ENCODE measurements at places on chromosomes 2 and 18.

DNA sequence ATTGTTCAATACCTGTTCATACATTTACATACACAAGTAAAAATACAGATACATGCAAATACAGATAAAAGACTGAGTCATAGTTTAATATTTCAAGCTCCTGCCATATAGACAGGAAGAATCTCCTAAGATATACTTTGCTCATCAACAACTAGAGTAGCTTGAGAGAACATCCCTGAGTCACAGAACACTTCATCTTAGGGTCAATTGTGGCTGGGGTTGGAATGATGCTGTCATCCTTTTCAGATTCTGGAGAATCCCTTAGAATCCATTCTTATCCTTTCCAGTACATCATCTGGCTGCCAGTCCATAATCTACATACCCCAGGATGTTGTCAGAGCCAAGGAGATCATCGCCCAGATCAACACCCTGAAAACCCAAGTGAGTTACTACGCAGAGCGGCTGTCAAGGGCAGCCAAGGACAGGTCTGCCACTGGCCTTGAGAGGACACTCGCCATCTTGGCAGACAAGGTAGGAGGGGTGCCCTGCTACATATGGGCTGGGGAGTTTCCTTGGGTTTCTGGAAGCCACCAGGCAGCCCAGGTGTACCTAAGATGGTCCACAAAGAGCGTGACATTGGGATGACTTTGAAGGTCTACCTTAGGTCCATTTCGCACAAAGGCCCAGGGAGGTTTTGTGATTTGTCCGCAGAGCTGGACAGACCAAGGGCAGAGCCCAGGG, 55.7 kb downstream of the COA5 start:
- no peak for DNase-seq

- DNase-seq, result no peak
Observed at GRCh38 chr2:242038166-242038927, 168.8 kb downstream of the RTP5 start.

DNA sequence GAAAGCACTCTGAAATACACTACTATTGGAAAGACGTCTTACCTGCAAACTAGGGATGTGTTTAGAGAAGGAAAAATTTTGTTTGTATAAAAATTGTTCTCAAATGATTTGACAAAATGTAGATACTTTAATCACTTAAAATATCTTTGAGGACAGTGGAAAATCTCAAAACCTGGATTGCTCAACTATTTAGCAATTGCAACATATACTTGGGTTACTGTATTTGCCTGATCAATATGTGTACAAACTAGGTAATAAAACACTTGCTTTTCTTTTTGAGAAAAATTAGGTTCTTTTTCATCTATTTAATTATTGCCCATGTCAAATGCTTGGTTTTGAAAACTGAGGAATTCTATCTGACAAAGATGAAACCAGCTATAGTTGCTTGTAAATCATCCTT, 60.9 kb downstream of the CPS1 start:
- no peak for DNase-seq

DNA sequence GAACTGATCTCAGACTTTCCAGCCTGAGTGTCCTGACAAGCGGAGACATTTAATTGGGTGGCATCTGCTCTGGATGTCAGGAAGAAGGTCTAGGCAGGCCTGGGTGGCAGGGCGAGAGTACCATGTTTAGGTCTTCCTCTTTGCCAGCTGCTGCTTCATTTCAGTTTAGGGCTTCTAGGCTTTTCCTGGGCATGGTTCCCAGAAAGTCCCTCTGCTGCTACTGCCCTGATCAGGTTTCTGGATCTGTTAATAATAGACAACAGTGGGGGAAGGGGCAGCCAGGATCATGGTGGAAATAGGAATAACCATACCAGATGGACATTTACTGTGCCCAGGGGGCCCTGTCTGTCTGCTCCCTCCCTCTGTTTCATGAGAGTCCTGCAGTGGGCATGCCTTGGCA, 2.3 kb upstream of the PLCD4 start:
- DNase-seq, result no peak

DNA sequence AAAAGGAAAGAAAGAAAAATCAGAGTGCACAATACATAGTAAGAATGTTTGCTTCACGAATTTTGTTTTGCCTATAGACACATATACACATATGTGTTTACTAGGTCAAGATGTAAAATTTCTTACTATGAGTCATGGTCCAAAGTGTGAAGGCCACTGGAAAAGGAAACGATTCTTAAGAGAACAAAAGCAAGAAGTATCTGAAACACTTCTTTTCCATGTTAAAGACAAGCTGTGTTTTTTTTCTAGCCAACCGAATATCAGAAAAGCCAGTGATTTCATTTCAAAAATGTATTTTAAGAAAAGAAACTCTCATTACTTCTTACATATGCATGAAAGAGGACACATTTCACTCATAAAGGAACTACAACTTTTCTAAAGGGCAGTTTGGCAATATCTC, 24.9 kb downstream of the PECR start:
- no peak for DNase-seq

- DNase-seq, result no peak
Observed at GRCh38 chr18:77000527-77000926, 132.1 kb downstream of the MBP start.

- DNase-seq, result no peak
Observed at GRCh38 chr2:233079953-233080835, 20.1 kb downstream of the INPP5D start.

DNA sequence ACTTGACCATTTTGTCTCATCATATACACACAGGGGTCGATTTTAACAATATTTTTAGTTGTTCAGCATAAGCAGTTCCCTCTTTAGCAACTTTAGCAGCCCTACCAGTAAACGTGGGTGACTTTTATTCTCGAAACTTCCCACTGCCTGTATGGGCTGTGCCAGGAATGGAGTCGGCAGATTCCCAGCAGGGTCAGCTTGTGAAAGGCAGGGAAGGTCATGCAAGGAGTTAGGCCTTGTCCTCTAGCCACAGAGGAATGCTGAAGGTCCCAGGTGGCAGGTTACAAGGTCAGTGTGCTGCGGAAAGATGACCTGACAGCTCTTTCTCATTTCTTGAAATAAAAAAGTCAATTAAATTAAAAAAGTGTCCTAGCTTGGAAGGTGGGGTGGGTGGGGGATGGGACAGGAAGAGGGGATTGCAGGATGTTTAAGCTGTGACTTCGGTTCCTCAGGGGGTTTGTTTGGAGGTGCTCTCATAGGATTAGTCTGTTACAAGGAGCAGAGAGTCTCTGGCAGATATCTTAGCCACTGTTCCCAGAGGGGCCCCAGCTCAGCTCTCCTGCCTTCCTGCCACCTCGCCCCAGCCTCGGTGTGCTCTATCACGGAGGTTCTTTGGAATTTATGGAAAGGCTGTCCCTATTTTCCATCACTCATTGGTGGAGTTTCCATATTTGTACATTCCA, 21.4 kb downstream of the DRC1 start:
- no peak for DNase-seq

GRCh38 chr2:164735309-164735919, 106.2 kb downstream of the COBLL1 start:
- peak; percentile 79 for DNase-seq

DNA sequence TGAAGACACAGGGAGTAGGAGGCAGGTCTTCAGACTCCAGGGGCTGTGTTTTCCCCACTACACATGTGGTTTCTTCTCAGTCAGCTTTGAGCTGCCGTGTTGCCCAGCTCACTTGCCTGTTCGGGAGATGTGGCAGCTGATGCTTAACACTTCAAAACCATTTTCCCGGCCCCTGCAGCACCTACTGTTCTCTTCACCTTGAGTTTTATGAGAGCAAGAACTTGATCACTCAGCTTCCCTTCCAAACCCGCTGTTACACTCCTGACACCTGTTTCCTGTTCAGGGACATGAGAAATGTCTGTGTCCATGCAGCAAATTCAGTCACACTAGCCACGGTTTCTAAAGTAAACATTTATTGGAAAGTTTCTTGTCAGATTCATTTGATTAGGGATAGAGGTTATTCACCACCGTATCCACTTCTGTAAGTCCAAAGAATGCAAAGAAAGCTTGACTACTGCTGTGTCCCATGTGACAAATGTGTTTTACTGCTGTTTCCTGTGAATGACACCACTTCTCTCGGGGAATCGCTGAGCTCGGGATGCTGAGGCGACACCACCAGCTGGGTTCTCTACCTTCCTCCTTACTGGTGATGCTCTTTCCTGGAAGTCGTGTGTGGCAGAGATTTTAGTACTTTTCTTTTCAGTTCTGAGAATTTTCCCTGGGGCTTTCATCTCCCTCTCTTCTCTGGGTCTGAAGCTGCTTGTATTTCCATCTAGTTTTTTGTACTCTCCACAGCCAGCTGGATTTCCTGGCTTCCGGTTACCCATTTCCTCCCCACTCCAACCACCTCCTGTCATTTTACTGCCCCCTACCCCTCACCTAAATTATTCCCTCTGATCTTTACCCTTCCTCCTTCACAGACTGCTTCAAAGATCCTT, 91.7 kb downstream of the KLF7 start:
- DNase-seq, result peak; percentile 63

GRCh38 chr2:239059854-239060253, 212.0 kb downstream of the TWIST2 start:
- no peak for DNase-seq

Measured in NCI-H2081 treated with DMSO at 0.1 percent for 48 hours (cell line).